ENCODE measurements at places on chromosomes 1 and 21. TPM values are rescaled to one million over a fixed set of nuclear protein-coding genes. Genes with fewer than 3 reads are reported as not detected.

Gene RNU1-4
- under 0.01 TPM for total RNA-seq

Gene FAM167B
- total RNA-seq, result 2.5 TPM

- no peak for DNase-seq
Observed at GRCh38 chr1:20685741-20686140, 24.6 kb upstream of the DDOST start.

DNA sequence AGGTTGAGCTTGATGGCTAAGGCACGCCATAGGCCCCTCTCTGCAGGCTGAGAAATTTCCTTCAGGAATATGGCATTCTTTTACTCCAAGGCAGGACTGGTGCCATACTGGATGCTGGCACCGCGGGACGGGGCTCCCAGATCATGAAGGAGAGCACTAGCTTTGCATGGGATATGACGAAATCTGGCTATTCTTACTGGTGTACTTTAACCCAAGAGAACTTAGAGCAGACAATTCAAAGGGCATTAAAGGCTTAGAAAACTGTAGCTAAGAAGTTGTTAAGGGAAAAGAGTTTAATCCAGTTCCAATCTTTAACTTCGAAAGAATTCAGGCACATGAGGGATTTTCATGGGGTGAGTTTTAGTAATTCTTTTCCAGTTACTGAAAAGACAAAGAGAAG, 204.4 kb upstream of the ESRRG start:
- DNase-seq, result no peak

All from urinary bladder (tissue), 4 donors.